ENCODE measurements at places on chromosomes 2 and 18.

GRCh38 chr2:235421618-235422017, 72.2 kb upstream of the AGAP1 start:
- DNase-seq, result no peak

DNA sequence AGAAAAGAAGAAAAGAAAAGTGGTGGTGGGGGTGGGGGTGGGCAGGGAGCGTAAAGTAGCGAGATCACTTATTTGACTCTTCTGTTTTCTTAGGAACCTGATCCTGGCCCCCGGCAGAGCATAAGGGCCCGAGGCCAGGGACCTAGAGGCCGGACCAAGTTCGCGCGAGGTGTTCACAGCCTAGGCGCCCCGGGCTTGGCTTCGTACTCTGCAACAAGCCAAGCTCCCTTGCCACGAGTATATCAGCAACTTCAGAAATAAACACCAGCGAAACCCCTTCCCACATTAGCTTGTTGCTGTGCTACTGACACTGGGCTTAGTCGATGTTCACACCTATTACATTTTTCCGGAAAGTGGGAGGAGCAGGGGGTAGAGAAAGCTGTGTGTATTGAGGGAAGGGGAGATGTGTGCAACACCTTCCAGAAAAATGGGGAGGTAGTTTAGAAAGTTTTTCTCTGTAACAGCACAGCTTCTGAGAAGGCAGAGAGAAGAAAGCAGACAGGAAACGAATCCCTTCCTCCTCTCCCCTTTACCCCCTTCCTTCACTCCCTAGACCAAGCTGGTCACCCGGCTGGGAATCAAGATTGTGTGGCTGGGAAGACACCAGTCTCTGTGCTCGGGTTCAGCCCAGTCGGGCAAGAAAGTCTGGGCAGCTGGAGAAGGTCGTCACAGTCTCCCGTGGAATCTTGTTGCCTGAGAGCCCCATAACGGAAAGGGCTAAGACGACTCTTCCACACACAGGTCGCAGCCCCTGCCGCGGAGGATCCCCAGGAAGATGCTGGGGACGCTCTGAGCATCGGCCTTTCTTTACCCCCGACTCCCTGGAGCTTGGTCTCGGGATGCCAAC, 12.0 kb upstream of the SATB2 start:
- no peak for DNase-seq

- no peak for DNase-seq
Observed at GRCh38 chr2:177551989-177552421, 159.4 kb downstream of the AGPS start.

GRCh38 chr2:127486247-127487058, 39.8 kb downstream of the IWS1 start:
- no peak for DNase-seq

- DNase-seq, result no peak
Observed at GRCh38 chr2:102520801-102521200, 47.8 kb downstream of the SLC9A4 start.

All from CD4-positive, alpha-beta T cell treated with Interleukin-2 at 100 ng/mL for 4 hours (primary cell).